ENCODE measurements at places on chromosomes 1 and 21.

DNA sequence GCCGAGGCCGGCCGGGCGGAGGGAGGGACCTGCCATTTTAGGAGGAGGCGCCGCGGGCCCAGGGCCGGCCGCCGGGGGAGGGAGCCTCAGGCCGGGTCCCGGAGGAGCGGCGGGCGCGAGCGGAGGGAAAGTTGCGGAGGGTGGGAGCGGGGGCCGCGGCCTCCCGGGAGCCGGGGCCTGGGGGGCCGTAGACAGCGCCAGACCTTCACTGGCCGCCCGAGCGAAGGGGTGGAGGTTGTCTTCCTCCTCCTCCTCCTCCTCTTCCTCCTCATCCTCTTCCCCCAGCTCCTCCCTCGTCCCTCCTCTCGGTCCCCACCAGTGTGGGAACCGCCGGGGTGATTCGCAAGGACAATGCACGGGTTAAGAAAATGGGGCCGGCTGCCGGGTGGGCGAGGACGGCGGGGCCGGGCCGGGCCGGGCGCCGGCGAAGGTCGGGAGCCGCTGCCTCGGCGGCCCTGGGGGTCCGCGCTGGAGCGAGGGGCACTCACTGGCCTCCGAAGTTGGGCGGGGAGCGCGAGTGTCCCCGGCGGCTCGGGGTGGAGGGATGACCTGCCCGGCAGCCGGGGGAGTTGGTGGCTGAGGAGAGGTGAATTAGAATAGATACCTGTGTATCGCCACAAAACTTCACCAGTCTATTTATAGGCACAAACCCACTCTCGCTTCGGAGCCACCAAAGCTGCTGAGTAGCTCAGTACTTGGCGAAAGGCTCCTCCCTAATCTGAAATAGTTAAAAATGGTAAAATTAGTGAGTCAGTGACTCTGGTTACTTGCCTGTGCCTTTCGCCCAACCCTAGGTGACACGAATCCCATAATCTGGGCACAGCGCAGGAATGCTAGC lies 1.3 kb downstream of the DYRK1A start:
- peak; percentile 37 for DNase-seq
- H3K27me3 ChIP-seq: peaks cover 3% of the 10 kb centered on the region
- peaks cover 18% of the 10 kb centered on the region for H3K36me3 ChIP-seq
- peak overlapping the region; percentile 90 for H3K4me3 ChIP-seq
- peak overlapping the region; percentile 95 for H3K27ac ChIP-seq

DNA sequence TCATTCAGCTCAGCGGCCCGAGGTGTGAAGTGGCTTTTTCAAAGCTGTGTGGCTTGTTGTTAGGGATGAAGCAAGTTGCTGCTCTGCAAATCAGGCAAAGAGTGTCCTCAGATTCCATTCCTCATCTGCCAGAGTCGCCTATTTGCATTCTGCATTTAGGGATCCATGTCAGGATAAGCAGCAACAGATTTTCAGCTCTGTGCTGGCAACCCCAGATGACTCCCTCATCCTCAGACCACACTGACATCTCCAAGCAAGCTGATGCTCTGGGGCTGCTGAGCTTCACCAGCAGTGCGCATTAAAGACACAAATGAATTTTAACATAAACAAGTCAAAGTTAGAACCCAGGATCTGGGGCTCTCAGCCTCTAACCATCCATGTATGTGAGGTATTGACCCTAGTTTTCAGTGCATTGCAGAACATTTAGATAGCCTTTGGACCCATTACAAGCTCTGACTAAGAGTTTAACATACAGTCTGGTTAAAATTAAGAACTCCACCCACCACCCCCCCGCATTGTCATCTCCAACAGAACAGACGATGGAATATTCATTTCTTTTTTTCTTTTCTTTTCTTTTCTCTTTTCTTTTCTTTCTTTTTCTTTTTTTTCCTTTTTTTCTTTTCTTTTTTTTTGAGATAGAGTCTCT lies 10.9 kb downstream of the CFAP107 start:
- no peak overlapping the region for H3K4me3 ChIP-seq
- peaks cover 56% of the 10 kb centered on the region for H3K27me3 ChIP-seq
- H3K27ac ChIP-seq: no peak overlapping the region
- H3K4me1 ChIP-seq: peaks cover 6% of the 10 kb centered on the region
- H3K36me3 ChIP-seq: no peaks in the 10 kb centered on the region
- DNase-seq: no peak

- H3K27me3 ChIP-seq: no peaks in the 10 kb centered on the region
- H3K4me3 ChIP-seq: no peak overlapping the region
- no peak overlapping the region for H3K27ac ChIP-seq
- no peaks in the 10 kb centered on the region for H3K36me3 ChIP-seq
These were observed 19.1 kb downstream of the COL24A1 start for GRCh38 chr1:86137436-86137835.

DNA sequence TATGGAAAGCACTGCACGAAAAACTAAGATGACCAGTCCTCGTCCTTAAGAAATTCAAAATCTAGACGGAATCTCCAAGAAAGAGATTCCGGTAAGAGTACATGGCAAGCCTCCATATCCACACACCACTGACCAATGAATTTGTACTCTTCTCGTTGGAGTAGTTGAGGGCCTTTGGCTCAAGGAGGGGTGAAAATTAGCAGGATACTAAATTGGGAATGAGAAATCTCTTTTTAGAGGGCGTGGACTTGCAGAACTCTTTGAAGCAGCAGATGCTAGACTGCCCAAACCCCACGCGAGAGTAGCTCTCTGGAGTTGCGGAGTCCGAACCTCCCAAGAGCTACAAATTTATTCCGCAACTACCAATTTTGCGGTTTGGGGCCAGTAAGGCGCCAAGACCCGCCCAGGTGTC lies 872 bp upstream of the PPP2R5A start:
- H3K27me3 ChIP-seq: peaks cover 13% of the 10 kb centered on the region
- peak overlapping the region; percentile 98 for H3K4me3 ChIP-seq
- no peaks in the 10 kb centered on the region for H3K36me3 ChIP-seq
- DNase-seq: no peak
- peak overlapping the region; percentile 99 for H3K27ac ChIP-seq

DNA sequence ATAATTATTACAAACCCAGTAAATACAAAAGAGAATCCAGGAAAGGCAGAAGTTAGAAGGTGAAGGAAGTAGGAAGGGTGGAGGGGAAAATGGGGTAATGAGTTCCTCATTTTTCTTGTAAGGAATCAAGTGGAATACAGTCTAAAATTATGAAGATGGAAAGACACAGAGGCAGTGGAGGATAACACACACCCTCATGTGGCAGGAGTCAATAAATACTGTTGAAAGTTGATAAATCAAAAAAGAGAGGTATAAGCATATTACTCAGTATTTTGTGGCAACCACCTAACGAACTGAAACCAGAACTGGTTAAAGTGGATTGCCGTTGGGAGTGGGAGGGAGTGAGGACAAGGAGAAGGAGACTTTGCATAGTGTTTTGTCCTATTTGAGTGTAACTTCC lies 78.6 kb upstream of the SLC44A3 start:
- H3K4me1 ChIP-seq: peaks cover 3% of the 10 kb centered on the region
- no peak for DNase-seq
- no peak overlapping the region for H3K27ac ChIP-seq

- H3K36me3 ChIP-seq: peaks cover 26% of the 10 kb centered on the region
- peaks cover 10% of the 10 kb centered on the region for H3K4me1 ChIP-seq
- H3K27ac ChIP-seq: peak overlapping the region; percentile 94
- DNase-seq: no peak
- H3K27me3 ChIP-seq: no peaks in the 10 kb centered on the region
- no peak overlapping the region for H3K4me3 ChIP-seq
These were observed 21.1 kb downstream of the KPNA6 start for GRCh38 chr1:32128964-32129363.

GRCh38 chr1:62367005-62367557 lies 47.8 kb upstream of the KANK4 start:
- H3K4me1 ChIP-seq: no peaks in the 10 kb centered on the region
- DNase-seq: no peak
- H3K4me3 ChIP-seq: no peak overlapping the region
- peaks cover 9% of the 10 kb centered on the region for H3K36me3 ChIP-seq
- peaks cover 4% of the 10 kb centered on the region for H3K27me3 ChIP-seq
- no peak overlapping the region for H3K27ac ChIP-seq

DNA sequence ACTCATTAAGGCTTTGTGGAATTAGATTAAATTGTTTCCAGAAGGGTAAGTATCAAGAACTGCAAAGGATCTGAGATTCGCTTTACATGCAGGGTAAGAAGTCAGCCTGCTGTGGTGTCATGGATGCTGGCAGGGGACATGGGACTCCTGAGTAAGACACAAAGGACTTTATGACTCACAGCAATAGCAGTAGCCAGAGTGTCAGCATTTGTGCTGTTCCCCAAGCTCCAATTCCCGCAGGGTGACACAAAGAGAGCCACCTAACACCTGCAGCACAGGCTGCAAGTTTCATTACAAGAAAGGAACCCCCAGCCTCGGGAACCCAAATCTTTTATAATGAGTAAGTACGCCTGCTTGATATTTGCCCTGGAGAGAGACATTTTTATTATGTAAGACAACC lies 298.1 kb upstream of the POU3F1 start:
- H3K27me3 ChIP-seq: peaks cover 27% of the 10 kb centered on the region
- H3K36me3 ChIP-seq: no peaks in the 10 kb centered on the region
- no peak for DNase-seq
- H3K4me3 ChIP-seq: no peak overlapping the region
- H3K4me1 ChIP-seq: no peaks in the 10 kb centered on the region
- H3K27ac ChIP-seq: no peak overlapping the region

DNA sequence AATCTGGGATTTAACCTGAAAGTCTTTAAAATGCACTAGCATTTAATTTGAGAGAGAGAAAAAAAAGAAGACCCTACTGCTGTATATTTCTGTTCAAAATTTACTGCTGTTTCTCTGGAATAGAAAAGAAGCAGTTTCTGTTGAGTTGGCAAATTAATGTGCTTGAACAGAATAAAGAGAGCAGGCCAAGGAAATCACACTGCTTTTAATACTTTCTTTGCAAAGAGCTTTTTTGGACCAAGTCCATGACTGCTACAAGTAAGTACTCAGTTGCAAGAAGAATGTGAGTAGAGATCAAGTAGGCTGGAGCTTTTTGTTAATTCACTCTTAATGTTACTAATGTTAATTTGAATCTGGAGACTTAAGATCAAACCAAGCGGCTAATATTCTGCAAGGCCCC lies 336.2 kb upstream of the SGIP1 start:
- H3K36me3 ChIP-seq: no peaks in the 10 kb centered on the region
- no peak for DNase-seq
- H3K27ac ChIP-seq: no peak overlapping the region
- peaks cover 5% of the 10 kb centered on the region for H3K4me1 ChIP-seq

GRCh38 chr1:1069711-1070676 lies 4.1 kb downstream of the RNF223 start:
- no peaks in the 10 kb centered on the region for H3K36me3 ChIP-seq
- peak overlapping the region; percentile 70 for H3K4me3 ChIP-seq
- peaks cover 42% of the 10 kb centered on the region for H3K4me1 ChIP-seq
- peak; percentile 69 for DNase-seq

DNA sequence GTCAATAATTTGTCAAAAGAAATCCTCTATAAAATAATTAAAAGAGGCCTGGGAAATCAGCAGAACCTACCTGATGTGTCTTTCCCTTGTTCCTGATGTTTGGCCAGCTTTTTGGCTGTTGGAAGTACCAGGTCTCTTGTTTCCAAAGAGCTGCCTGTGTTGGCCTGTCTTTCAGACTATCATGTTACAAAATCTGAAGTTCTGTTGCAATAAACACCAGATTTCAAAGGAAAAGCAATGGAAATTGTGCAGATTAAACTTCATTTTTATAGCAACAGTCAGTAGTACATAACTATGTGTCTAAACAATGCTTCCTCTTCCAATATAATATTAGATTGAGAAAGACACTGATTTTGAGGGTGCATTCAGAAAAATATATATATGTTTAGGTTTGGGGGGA lies 647.2 kb upstream of the CXADR start:
- no peak for DNase-seq
- H3K27me3 ChIP-seq: no peaks in the 10 kb centered on the region
- H3K4me1 ChIP-seq: no peaks in the 10 kb centered on the region

DNA sequence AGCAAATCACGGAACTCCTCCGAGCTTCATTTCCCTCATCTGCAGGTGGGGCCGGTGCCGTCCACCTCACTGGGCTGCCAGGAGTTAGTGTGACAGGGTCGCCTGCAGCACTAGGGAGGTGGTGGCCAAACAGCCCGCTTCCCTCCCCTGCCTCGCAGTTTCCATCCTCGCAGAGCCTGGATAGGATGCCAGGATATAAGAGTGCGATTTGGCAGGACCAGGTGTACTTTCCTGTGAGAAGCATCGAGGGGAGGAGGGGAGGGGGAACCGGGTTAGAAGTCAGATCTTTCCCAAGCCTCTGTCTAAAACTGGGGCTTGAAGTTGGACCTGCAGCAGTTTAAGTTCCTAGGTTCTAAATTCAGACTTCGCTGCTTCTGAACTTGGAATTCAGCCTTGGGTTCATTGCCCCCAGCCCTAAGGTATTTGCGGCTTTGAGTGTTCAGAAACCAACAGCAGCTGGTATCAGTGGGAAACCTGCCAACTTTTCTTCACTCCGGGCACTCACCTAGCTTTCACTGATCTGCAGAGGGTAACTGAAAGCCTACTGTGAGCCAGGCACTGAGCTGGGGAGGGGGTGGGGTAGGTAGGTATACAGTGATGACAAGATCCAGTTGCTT lies 1.7 kb upstream of the JUN start:
- no peak overlapping the region for H3K27ac ChIP-seq
- peaks cover 31% of the 10 kb centered on the region for H3K27me3 ChIP-seq
- peaks cover 17% of the 10 kb centered on the region for H3K4me1 ChIP-seq

GRCh38 chr1:235613602-235614001 lies 36.0 kb downstream of the GNG4 start:
- H3K27ac ChIP-seq: peak overlapping the region; percentile 11
- H3K4me3 ChIP-seq: no peak overlapping the region
- peaks cover 12% of the 10 kb centered on the region for H3K4me1 ChIP-seq
- peaks cover 3% of the 10 kb centered on the region for H3K27me3 ChIP-seq
- no peak for DNase-seq

DNA sequence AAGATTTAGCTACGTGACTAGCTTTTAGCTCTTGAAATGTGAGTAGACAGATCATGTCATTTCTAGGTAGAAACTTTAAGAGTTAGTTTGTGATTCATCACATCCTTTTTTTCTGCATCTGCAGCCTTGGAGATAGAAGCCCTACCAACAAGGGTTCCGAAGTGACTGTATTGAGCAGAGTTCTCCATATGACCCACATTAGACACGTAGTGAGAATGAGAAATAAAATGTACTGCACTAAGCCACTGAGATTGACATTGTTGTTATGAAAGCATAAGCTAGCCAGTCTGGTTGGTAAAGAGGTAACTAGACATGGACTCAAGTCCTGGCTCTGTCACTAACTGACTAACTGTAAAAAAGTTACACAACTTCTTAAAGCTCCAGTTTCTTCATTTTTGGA lies 296.1 kb downstream of the PDE4B start:
- DNase-seq: no peak
- H3K4me3 ChIP-seq: no peak overlapping the region
- peaks cover 3% of the 10 kb centered on the region for H3K27me3 ChIP-seq
- no peak overlapping the region for H3K27ac ChIP-seq
- no peaks in the 10 kb centered on the region for H3K36me3 ChIP-seq
- H3K4me1 ChIP-seq: no peaks in the 10 kb centered on the region

GRCh38 chr21:45187646-45188045 lies 100.0 kb downstream of the POFUT2 start:
- peaks cover 77% of the 10 kb centered on the region for H3K36me3 ChIP-seq
- no peak for DNase-seq
- H3K4me1 ChIP-seq: no peaks in the 10 kb centered on the region
- no peak overlapping the region for H3K4me3 ChIP-seq

- no peaks in the 10 kb centered on the region for H3K36me3 ChIP-seq
- DNase-seq: no peak
- peaks cover 6% of the 10 kb centered on the region for H3K27me3 ChIP-seq
- H3K4me3 ChIP-seq: no peak overlapping the region
- H3K27ac ChIP-seq: no peak overlapping the region
- peaks cover 6% of the 10 kb centered on the region for H3K4me1 ChIP-seq
These were observed 110.0 kb upstream of the COL11A1 start for GRCh38 chr1:103218369-103218768.

GRCh38 chr1:165162671-165163241 lies 193.8 kb downstream of the LMX1A start:
- peaks cover 30% of the 10 kb centered on the region for H3K4me1 ChIP-seq
- no peak overlapping the region for H3K4me3 ChIP-seq
- no peaks in the 10 kb centered on the region for H3K36me3 ChIP-seq
- no peak overlapping the region for H3K27ac ChIP-seq
- peaks cover 25% of the 10 kb centered on the region for H3K27me3 ChIP-seq
